ENCODE measurements at places on chromosomes 2 and 18.

DNA sequence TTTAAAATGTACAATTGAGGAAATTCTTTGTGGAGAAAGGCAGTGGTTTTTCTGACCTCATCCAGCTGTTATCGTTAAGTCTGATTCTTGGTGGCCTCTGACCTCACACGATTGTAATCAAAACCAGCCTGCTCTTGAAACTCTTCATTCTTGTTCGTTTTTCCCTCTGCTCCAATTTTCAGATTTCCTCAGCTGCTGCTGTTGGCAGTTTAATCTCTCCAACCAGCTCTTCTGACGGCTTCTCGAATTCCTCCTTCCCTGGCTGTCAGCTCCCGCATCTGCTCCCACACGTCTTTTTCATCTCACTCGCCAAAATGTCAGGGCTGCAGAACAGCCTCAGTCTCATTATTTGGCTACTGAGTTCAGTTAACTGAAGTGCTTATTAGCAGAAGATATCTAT, 136.1 kb downstream of the DCDC2C start:
- DNase-seq = no peak

DNA sequence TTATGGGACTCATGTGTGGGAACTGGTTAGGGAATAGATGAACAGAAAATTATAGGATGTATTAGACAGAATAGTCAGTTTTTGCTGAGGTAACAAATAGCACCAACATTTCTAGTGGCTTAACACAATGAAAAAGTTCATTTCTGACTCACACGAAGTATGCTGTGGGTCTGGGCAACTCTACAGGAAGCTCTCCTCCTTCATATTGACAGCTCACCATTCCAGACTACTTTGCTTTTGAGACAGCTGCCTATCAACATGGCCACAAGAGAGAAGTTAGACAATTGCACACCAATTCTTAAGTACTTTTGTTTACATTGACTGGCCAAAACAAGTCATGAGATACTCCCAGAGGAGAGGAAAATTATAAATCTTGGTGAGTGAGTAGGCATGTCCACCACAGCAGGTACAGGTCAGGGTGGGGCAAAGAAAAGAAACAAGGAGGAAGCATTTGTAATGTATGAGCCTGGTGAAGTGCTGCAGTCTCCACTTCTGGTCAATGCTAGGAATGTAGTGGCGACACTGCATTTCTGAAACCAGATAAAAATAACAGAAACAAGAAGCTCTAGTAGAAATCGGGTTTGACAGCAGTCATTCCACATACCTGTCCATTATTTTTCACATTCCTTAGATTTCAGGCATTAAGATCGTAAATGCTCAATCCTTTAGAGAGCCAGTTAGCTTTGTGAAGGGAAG, 141.6 kb downstream of the ICOS start:
- DNase-seq = no peak

DNA sequence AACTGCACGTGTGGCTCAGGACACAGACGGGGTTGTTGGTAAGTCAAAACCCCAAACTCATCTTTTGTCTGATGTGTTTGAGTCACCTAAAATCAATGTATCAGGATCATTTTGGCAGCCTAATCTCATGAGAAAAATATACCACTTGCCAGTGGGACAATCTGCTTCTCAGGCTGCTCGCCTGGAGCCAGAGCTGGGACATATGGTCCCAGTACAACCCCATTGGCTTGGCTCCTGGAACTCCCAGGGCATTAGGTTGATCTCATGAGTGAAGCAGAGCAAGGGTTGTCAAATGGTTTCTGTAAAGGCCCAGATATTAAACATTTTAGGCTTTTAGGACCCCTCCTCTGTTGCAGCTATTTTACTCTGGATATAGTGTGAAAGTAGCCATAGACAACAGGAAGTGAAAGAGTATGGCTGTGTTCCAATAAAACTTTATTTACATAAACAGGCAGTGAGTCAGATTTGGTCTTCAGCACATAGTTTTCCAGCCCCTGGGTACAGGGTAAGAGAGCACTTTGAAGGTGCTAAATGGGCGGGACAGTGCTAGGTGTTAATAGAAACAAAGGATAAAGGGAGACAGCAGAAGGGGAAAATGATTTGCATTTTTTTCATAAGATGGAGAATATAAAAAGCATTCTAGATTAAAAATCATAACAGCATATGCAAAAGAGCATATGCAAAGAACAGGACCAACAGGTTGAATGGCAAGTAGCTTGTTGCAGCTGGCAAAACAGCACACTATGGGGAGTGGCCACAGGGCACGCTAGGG, 290.8 kb downstream of the KCNS3 start:
- no peak for DNase-seq

GRCh38 chr2:46350029-46350689, 53.0 kb downstream of the EPAS1 start:
- DNase-seq = no peak

- DNase-seq = no peak
Observed at GRCh38 chr18:74368901-74369705, 53.5 kb downstream of the C18orf63 start.

DNA sequence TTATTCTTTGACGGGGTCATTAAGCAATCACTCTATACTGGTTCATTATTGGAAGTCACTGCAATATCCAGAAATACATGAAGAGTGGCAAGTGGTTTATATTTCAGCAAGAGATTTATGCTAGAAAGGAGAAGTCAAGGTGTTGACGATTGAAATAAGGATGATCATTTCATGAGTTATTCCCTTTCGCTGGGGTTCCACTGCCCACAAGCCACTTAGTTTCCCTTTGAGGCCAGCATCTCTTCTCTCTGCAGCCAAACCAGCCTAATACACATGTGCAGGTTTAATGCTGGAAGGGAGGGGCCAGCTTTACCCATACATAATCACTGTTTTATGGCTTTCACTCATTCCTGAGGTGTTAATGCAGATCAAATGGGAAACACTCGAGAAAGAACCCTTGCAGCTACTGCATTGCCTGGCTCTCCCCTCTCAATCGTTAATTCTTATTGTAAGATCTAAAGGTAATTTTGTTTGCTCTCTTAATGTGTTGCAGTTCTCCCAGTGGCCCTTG, 108.4 kb downstream of the MEIS1 start:
- no peak for DNase-seq

DNA sequence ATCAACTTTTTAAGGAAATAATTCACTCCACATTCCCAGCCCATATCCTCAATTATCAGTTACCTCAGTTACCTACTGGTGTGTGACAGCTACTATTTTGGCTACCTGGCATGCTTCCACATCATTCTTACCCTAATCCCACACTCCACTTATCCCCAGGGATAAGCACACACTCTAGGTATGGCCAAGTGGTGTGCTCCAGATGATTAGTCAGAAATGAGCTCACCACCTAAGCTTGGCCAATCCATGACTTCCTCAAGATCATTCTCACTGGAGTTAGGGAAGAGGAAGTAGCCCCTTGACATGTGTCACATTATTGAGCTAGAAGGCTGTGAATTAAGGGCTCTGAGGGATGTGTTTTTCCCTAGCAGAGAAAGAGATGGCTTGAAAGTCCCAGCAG, 20.9 kb upstream of the SMAD4 start:
- DNase-seq = no peak

DNA sequence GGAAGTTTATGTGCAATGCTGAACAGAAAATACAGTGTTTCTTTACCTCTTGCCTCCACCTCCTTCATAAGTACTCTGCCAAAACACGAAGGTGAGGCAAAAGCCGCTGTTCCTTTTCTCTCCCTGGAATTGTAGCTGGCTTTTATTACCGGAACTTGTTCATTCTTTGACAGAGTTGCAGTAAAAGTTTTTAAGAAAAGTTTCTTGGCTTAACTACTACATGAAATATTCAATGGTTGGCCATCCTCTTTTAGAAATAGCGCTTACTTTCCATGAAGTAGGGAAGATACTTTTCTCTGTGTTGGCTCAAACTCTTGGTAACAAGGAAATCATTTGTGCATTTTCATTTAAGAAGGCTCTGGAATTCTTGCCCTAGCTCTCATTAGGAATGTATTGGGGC, 950.7 kb upstream of the FANCL start:
- DNase-seq = no peak

DNA sequence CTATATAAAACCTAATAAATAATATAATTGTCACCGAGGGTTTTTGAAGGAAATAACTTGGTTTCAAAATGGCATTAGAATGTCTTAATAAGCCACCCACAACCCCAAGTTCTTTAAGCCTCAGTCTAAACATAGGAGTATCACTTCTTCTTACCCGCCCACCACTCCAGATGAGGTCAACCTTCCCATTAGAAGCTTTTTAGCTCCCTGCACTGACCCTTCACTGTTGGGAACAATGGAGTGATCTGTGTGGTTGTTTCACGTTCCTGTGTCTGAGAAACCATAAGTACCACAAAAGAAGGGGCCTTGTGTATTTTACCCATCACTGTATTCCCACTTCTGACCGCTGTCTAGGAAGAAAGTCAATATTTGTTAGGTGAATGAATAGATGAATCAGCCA, 326.3 kb upstream of the ZNF521 start:
- no peak for DNase-seq

DNA sequence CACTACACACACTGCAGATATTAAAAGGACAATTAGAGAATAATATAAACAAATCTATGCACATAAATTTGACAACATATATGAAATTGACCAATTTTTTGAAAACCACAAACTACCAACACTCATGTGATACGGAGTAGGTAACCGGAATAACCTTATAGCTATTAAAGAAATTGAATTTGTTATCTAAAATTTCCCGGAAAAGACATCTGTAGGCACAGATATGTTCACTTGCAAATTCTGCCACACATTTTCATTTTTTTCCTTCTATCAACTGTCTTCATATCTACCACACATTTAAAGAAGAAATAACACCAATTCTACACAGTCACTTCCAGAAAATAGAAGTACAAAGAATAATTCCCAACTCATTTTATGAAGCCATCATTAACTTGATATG, 22.4 kb downstream of the NLRC4 start:
- no peak for DNase-seq

GRCh38 chr2:240201866-240202265, 61.4 kb upstream of the OTOS start:
- no peak for DNase-seq

- DNase-seq = no peak
Observed at GRCh38 chr18:49874238-49874637, 60.9 kb upstream of the ACAA2 start.

- DNase-seq = no peak
Observed at GRCh38 chr2:130837811-130838565, 1.3 kb downstream of the ARHGEF4 start.
